ENCODE measurements at places on chromosomes 1 and 21.
A peak's percentile ranks its signal among the peaks of the same experiment; 100 is the strongest.

GRCh38 chr1:113990530-113990929 is 11.3 kb downstream of the OLFML3 start:
- no peak for DNase-seq

DNA sequence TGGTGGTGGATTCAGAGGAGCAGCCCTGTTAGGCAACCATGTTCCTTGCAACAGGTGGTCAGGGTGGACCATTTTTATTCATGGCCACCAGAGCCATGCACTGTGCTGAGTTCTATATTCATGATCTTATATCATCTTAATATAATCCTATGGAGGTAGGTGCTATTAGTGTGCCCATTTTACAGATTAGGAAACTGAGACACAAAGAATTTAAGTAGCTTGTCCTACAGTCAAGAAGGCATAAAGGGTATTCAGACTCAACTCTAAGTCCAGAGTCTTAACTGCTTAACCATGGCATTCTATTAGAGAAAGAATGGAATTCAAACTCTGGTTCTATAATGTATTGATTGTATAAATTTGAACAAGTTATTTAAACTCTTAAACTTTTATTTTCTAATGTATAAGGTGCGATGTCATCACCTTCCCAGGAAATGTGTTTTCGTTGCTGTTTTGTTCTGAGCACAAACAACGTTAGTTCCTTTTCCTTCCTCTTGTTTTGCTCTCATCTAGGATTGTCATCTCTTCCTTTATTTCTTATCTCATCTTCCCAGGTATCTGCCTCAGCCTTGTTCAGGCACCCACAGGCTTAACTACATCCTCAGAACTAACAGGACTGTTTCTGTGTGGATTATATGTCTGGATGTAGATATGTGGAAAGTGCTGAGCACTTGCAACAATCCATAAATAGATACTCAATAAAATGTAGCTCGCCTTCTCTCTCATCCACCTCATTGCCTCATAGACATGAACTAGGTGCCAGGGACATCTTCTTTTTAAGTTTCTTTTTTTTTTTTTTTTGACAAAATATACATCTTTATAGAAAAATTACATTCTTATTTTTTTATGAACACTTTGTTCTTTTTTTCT is 207.1 kb downstream of the NFIA start:
- DNase-seq = peak; percentile 66

- peak; percentile 94 for DNase-seq
These were observed at the start of gene ARHGAP29 for GRCh38 chr1:94237291-94238226. Gene ARHGAP29 (minus strand): TSS chr1:94237584. CDS start chr1:94231611, 5,973 bp downstream.

DNA sequence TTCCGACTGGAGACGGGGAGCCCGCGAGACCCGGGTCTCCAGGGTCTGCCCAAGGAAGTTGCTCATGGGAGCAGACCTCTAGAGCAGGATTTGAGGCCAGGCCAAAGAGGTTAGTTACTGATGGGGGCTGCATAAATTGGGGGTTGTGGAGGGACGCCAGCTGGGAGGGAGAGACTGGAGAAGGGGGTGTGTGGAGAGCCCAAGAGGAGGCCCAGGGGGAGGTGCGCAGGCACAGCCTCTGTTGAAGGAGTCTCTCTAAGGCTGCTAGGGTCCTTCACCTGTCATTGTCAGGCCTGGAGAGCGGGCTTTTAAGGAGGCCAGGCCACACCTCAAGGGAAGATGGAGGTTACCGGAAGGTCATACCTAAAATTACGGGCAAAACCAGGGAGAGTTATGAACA is 363 bp downstream of the PLA2G5 start:
- DNase-seq = no peak

DNA sequence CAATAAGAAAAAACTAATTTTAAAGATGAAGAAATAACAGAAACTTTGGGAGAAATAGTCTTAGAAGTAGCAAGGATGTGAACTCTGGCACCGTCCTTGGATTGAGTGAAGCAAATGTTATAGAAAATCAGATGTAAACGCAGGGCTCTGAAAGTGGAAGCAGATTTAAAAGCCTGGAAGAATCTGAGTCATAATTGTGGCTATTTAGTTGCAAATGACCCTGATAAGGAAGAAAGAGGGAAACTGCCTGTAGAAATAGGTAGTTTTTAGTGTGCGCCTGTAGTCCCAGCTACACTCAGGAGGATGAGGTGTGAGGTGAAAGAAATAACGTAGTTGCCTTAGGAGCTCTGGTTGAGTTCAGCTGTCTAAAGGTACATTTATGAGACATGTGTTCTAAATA is 101.0 kb downstream of the NGF start:
- DNase-seq = no peak

GRCh38 chr1:83543222-83543973 is 455.5 kb downstream of the TTLL7 start:
- no peak for DNase-seq

DNA sequence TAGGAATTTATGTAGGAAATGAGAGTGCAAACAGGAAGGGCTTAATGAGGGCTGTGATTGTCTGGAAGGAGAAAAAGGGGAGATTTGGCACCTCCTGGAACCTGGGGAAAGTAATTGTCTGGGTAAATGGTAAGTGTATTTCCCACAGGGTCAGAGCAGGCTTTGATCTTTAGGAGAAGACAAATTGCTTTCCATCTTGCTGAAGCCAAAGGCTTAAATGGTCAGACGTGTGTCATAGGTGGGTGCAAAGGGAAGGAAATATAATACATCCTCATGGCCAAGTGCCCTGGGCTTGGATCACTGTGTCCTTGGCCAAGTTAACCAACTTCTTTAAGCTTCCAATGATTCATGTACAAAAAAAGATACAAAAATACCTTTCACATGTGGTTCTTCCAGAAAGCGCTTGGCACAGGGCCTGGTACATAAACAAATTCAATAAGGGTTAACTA is 1.3 kb upstream of the DUSP23 start:
- peak; percentile 21 for DNase-seq

DNA sequence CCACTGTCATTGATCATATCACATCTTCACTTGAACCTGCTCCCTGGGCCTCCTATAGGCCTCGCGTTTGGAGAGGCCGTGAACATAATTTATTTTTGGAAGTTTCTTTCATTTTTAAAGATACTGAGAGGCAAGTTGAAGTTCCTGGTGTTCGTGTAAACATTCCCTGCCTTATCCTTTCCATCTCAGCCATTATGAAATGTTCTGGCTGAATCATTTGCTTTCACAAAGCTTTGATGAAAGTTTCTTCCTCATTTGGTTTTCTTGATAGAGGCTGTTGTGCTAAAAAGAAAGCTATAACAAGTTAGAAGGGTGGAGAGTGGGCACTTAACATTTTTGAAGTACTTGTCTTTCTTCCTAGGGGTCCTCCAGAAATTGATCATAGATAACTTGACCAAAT is 15.5 kb downstream of the CAMTA1 start:
- DNase-seq = peak; percentile 61

DNA sequence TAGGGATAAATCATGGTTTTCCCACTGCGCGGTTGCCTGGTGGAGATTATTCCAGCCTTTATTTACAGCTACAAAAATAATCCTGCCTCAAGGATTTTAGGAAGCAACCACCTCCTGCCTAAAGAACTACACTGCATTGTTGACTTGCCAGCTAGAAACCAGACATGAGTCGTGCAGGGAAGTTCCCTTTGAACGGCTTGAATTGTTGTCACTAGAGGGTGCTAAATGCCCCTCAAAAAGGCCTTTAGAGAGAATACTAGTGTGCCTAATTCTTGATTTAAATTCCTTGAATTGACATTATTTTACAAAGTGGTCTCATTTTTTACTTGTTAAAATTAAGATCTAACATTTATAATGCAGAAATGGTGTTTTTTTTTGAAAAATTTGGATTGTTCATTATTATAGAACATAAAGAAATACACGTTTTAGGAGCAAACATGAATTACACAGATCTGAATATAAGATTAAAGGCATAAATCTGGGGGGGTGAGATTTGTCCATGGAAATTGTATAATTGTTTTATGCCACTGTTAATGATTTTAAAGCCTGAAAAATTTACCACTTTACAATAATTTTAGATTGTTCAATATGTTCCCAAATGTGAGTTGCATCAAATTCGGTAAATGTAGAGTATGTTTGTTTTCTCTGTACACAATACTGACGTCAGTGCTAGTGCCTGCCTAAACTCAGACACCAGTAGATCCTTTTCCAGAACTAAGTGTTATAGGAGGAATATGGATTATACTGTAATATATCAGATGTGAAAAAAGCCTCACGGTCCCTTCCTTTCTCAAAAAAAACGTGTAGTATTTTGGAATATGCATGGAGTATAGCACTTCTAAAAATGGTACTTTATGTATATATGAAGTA is 7.6 kb upstream of the ERG start:
- DNase-seq = peak; percentile 87

DNA sequence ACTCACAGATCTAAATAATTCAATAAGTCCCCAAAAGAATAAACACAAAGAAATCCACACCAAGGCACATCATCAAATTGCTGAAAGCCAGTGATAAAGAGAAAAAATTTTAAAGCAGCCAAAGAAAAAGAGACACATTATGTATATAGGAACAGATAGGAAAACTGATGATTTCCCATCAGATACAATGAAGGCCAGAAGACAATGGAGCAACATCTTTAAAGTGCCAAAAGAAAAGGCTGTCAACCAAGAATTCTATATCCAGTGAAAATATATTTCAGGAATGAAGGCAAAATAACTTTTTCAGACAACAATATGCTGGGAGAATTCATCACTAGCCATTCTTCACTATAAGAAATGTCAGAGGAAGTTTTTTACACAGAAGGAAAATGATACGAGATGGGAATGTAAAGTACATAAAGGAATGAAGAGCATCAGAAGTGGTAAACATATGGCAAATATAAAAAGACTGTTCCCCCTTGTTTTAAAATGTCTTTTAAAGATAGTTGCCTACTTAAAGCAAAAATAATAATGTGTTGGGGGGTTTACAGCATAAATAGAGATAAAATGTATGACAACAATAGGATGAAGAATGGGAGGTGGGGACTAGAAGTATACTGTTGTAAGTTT is 9.4 kb upstream of the MYOG start:
- no peak for DNase-seq

DNA sequence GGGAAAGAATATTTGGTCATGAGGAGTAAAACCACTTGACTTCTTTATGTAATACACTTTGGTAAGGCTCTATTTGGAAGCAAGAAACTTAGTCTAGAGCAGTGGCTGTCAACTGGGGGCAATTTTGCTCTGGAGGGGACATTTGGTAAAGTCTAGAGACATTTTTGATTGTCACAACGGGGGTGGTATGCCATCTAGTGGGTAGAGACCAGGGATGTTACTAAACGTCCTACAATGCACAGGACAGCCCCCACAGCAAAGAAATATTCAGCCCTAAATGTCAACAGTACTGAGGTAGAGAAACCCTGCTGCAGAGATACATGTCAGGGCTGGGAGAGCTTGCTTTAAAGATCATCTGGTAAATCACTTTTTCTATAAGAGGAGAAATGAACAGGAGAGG is 13.5 kb downstream of the FUCA1 start:
- peak; percentile 34 for DNase-seq

Measured in lung microvascular endothelial cell (primary cell).